ENCODE measurements at places on chromosomes 4 and X.

- no peak for DNase-seq
These were observed 357.7 kb upstream of the BOD1L1 start for GRCh38 chr4:13984991-13985800.

DNA sequence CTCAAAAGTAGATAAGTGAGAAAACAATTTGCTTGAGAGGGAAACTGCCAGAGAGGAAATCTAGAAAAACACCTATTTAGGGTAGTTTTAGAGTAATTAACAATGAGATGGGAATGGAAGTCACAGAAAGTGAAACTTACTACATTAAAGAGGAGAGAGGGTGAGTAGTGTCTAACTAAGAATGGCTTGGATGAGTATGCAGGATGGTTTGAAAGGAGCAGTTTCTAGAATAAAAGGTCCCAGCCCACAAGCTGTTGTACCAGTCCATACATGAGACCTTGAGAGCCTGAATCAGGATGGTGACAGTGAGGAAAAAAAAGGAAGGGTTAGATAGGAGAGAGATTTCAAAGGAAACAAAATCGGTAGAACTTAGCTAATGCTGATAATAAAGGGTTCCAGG is 1.3 kb downstream of the GAR1 start:
- DNase-seq: no peak

DNA sequence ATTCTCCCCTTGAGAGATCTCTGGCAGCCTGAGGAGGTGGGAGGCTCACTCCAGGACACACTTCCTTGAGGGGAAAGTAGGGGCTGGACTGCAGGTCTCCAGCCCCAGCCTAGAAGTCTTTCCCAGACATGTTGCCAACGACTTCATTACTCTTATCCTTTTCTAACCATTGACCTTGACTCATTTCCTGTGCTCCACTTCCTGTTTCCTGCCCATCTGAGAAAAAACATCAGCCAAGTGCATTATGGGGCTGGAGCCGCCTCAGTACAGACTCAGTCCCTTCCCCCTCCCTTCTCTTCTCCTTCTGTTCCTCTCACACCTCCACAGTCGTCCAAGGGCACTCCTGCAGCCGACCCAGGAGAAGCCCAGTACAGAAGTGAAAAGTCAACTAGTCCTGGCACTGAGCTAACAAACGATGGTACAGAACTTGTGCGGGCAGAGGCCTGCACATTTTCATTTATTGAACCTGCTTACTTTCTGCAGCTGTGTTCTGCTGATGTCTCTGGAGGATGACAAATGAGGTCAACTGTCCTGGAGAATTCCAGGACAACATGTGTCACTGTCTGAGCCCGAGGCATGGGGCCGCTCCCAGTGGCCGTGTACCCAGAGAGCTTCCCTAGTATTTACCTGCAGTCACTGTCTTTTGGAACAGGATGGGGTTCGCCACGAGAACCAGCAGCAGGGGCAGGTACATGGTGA is 20.1 kb downstream of the GPR143 start:
- no peak for DNase-seq

- no peak for DNase-seq
These were observed 111.5 kb downstream of the POLA1 start for GRCh38 chrX:24805201-24805600.

DNA sequence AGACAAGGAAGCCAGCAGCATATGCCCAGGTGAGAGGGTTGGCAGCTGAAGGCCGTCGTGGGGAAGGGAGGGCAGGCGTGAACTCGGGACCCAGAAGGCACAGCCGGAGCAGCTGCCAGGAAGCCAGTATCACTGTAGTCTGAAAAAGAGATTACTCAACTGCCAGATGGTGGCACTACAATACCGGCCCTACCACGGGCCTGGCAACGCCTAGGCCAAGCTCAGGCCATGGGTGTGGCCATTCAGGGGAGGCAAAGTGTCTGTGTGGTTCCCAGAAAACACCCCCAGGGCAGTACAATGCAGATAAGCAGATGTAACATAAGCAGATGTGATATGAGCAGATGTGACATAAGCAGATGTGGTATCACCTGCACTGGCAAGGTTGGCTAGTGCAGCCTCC is 236.0 kb downstream of the AFAP1 start:
- no peak for DNase-seq

All from ecto neural progenitor cell (in vitro differentiated cells).